NCI-H526 (cell line): ENCODE measurements at places on chromosomes 11 and 22.

- DNase-seq: no peak
These were observed 223.2 kb downstream of the DYNC2H1 start for GRCh38 chr11:103332409-103332808.

DNA sequence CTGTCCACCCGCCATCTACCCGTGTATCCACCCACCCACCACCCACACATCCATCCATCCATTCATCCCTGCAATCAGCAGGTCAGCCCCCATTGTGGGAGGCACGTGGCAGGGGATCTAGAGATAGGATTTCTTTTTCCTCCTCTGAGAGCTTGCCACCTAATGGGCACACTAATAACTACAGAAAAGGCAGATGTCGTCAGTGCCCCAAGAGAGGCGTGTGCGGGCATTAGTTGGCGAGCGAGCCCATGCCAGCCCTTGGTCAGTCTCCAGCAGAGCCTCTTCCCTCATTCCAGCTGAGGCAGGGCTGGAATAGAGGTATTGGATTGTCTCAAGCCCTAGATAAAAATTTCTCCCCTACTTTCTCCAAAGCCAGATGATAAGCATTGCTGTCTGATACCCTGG lies 9.7 kb downstream of the USP2 start:
- peak; percentile 39 for DNase-seq

DNA sequence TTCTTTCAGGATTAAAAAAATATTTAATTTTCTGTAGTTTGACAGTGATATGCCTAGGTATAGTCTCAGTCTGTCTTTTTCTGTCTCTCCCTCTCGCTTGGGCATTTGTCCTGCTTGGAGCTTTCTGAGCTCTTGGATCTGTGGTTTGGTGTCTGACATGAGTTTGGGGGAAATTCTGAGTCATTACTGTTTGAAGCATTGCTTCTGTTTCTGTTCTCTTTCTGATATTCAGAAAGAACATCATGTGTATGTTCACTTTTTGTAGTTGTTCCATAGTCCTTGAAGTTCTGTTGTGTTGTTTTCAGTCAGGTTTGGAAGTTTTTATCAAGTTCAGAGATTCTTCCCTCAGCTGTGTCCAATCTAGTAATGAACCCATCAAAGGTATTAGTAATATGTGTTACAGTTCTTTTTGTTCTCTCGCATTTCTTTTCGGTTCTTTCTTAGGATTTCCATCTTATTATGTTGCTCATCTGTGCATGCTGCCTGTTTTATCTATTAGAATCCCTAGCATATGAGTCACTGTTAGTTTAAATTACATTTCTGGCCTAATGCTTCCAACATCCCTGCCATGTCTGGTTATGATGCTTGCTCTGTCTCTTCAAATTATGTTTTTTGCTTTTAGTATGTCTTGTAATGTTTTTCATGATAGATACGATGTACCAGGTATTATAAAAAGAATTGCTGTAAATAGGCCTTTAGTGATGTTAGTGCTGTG lies 48.4 kb downstream of the DDX10 start:
- no peak for DNase-seq

DNA sequence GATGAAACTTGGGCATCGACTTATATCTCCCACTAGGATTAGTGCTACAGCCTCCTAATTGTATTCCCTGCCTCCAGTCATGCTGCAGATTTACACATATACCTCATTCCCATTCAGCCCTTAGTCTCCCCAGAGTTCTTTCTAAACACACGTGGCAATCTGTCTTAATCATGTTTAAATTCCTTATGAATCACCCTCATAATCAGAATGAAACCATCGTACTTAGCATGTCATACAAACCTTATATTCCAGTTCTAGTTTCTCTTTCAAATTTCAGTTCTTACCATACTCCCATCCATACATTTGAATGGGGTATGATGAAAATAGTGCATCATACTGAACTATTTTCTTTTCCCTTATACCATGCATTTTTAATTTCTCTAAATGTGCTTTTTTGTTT lies 6.0 kb upstream of the OR10A2 start:
- DNase-seq: no peak

- peak; percentile 74 for DNase-seq
These were observed at the start of gene SLC35C1 for GRCh38 chr11:45804761-45805304. SLC35C1 (plus strand) TSS chr11:45805149; CDS start chr11:45805802, 653 bp downstream.

- peak; percentile 4 for DNase-seq
These were observed 11.2 kb downstream of the TOM1 start for GRCh38 chr22:35310556-35311550.

DNA sequence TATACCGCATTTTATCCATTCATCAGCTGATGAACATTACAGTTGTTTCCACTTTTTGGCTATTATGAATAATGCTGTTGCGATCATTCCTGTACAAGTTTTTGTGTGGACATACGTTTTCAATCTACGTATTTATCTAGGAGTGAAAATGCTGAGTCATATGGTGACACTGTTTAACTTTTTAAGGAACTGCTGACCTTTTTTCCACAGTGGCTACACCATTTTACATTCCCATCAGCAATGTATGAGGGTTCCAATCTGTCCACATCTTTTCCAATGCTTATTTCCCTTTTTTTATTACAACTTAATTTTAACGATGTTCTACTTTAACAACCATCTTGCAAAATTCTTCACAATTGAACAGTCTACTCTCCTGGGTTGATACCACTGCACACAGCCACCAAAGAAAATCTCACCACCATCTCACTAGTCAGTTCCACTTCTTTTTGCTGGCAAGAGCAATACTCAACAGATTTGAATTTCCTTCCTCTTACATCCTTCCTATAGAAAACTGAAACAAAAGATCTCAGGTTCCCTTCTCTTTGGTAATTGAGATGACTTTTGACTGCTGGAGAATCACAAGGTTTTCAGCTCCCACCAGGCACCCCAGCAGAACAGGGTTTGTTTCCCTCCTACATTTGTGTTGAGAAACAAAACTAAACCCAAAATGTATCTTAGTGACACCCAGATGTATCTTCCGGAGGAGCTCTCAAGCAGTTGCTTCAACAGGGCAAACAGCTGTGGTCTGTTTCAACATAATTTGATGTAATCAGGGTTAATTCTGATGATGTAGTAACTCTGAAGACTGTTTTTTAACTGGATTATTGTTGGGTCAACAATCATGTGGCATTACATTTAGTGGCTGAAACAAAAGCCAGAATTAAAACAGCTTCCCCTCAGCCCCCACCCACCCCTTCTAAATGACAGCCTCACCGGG lies 7.0 kb upstream of the GAB2 start:
- DNase-seq: no peak

GRCh38 chr22:38402204-38402603 lies 52.8 kb downstream of the KCNJ4 start:
- no peak for DNase-seq

- DNase-seq: no peak
These were observed 632 bp downstream of the OR10Q1 start for GRCh38 chr11:58227956-58228615.

GRCh38 chr22:30228509-30229359 lies 17.8 kb downstream of the LIF start:
- DNase-seq: no peak

GRCh38 chr22:39625569-39626537 lies 55.3 kb downstream of the CACNA1I start:
- DNase-seq: no peak

- peak; percentile 86 for DNase-seq
These were observed 8.3 kb upstream of the HTR3B start for GRCh38 chr11:113896156-113896879.

- no peak for DNase-seq
These were observed 4.9 kb upstream of the EXT2 start for GRCh38 chr11:44090539-44090938.

DNA sequence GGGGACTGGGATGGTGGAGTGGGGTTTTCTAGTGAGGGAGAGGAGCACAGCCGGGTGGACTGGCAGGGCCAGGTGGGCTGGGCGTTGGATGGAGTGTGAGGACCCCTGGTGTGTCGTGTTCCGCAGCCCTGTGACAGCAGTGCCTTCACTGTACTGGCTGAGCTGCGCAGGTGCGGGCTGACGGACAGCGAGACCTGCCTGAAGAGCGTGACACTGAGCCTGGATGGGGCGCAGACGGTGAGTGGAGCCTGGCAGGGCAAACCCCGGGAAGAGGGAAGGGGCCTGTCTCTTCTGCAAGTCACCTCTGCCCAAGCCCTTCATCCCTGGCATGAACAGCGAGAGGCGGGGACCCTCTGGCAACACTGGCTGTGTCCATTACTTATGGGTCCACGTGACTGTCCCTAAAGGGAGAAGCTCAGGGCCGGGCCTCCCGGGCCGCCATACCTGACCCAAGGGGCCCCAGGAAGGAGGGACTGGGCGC lies 10.0 kb downstream of the MUC5AC start:
- DNase-seq: no peak

DNA sequence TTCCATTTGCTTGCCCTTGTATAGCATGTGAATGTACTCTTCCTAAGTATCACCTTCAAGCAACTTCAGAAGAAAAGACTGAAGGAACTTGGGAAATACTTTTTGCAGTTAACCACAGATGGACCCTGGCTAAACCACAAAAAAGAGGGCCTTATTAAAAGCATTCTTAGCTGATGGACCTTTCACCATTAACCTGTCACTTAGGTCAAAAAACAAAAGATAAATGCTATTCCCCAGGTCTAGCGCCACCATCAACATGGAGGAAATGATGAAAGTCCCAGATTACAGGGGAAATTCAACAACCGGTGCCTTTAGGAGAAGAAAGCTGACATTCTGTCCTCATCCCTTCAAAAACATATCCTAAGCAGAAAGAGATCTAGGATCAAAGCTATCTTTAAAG lies 29.5 kb downstream of the STK33 start:
- DNase-seq: no peak

- no peak for DNase-seq
These were observed 704.1 kb upstream of the CCDC90B start for GRCh38 chr11:83990160-83990733.

DNA sequence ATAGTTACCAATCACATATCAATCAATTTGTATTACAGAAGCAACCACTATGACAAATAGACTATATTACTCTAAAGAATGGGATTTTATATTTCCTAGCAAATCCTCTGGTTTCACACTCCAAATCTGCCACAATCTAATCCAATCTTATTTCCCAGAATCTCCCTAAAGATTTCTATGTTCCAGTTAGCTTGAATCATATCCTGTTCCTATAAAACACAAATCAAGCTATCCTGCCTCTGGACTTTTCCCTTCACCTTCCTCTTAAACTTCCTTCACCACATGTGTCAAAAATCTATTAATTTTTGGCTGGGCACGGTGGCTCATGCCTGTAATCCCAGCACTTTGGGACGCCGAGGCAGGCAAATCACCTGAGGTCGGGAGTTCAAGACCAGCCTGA lies 50.0 kb downstream of the PIK3C2A start:
- no peak for DNase-seq

DNA sequence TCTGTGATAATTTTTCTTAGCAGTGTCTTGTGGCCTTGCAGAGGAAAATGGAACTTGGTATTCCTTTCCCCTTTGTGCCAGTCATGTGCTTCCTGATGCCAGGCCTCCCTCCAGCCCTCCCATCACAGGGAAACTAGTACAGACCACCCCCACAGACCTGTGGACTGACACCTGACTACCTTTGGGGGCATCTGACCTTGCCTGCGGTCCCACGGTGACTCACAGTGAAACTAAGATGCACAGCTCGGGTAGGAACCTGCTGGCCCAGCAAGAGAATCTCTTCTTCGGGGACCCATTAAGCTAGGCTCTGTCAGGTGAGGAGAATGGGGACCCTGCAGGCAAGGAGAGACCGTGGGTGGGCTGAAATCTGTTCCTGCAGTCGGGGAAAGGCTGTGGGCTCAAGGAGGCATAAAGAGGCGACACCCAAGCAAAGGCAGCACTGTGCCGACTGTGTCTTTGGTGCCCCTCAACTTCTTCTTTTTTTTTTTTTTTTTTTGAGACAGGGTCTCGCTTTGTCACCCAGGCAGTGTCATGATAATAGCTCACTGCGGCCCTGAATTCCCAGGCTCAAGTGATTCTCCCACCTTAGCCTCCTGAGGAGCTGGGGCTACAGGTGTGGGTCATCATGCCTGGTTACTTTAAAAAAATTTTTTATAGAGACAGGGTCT lies 20.8 kb upstream of the PEX26 start:
- DNase-seq: no peak

GRCh38 chr22:41047801-41048211 lies 44.6 kb upstream of the EP300 start:
- DNase-seq: no peak

DNA sequence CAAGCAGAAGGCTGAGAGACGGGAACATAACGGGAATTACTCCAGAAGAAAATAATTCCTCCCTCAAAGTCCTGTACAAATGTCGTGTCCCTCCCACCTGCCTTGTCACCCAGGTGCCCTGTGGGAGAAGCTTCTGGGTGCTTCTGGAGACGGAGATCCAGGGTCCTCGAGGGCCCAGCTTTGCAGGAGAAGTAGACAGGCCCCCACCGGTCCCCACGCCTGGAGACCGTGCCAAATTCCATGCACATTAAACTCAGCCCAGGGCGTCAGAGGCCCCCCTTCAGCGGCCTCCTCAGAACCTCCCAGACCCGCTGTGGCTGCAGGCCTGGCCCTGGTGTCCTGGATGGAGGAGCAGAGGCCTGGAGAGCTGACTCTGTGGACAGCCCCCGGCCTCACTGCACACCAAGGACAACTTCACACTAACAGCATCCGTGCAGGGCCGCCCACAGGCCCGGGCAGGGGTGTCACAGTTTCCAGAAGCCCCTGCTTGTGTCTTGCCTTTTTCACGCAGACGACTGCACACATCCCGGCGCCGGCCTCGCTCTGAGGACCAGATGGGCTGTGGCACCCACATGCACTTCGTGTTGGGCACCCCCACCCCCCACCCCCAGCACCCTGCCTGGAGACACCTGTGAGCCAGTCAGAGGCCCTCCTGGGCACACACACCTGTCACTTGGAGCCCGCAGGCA lies 734.3 kb downstream of the BRD1 start:
- DNase-seq: no peak

GRCh38 chr11:108975641-108976071 lies 310.8 kb downstream of the DDX10 start:
- peak; percentile 65 for DNase-seq

DNA sequence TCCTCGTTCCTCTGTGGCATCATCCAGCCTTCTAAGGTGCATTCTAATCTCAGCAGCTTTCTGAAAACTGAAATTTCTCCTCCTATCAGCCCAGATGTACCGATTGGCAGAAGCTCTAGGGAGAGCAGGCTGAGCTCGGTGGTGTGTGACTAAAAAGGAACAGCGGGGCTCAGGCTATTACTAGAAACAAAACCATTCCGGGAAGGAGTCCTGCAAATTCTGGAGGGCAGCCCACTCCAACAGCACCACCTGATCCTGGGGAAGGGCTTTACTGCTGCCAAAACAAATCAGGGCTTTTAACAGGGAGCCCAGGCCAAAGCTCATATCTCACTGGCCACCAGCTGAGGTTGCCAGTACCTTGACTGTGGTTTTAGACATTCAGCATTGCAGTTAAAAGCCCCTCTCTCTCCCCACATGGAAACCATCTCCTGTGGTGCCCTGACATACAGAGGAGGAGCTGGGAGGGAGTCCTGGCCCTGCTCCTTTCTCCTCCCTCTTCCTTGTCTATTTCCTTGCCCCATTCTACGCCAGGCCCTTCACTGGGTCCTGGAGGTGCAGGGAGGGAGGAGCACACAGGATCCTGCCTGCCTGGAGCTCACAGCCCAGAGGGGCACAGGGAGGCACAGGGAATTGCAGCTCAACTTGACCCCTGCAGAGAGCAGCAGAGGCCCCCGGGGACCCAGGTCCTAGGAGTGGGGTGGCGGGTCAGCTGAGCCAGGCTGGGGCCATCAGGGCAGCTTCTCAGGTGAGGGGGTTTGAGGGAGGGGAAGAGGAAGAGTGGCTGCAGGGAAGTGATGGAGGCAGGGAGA lies 889 bp downstream of the PLAAT4 start:
- DNase-seq: no peak

GRCh38 chr11:18768472-18768901 lies 23.1 kb downstream of the PTPN5 start:
- DNase-seq: no peak

GRCh38 chr11:134784568-134784967 lies 372.5 kb upstream of the B3GAT1 start:
- DNase-seq: no peak

- no peak for DNase-seq
These were observed 519.8 kb downstream of the BRD1 start for GRCh38 chr22:49307870-49308269.
